ENCODE measurements at places on chromosomes 7 and 10.
A peak's percentile ranks its signal among the peaks of the same experiment; 100 is the strongest.

DNA sequence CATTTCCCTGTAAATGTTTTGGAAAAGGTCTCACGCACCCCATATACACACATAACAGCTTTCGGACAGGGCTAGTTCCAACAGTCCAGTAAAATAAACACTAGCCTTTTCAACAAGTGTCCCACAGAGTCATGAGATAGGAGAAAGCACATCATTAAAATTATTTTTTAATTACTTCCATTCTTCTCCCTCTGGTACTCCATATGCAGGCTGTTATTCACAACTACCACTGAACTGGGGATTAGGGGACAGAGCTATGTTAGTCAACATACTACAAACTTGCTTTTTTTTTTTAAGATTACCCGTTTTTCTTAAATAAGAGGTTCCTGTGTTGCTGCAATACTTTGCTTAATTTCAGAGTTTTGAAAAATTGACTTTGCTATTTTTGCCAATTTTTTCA, 576.6 kb upstream of the KCND2 start:
- no peak for DNase-seq

GRCh38 chr10:23051855-23052331, 43.5 kb upstream of the MSRB2 start:
- DNase-seq: peak; percentile 7

DNA sequence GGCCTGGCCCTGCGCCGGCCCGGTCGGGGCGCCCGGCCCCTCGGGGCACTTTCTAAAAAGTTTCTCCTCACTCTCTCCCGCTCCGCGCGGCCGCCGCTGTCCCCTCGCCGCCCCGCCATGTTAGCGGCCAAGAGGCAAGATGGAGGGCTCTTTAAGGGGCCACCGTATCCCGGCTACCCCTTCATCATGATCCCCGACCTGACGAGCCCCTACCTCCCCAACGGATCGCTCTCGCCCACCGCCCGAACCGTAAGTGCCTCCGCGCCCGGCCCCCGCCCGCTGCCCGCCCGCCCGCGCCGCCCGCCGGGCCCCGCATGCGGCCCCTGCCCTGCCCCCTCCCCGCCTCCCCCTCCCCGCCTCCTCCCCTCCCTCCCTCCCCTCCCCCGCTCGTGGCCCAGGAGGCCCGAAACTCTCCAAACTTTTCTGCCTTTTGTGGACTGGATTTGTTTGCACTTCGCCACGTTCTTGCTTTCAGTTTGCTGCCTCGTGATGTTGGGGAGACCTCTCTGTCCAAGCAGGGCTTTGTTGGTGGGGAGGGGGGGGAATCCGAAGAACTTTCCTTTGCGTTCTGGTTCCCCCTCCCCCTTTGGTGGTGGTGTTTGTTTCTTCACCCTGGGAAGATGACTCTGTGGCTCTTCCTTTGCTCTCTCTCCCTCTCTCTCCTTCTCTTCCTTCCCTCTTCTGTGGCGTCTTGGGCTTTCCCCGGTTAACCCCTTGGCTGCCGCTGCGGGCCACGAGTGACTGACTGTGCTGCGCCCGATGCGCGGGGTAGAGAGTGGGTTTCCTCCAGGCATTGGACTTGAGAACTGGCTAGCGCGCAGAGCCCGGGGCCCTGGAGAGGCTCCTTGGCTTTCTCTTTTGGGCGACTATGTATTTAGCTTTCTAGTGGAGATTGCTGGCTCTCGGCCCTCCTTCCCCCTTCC, 1.6 kb downstream of the TCF7L2 start:
- DNase-seq: peak; percentile 69

DNA sequence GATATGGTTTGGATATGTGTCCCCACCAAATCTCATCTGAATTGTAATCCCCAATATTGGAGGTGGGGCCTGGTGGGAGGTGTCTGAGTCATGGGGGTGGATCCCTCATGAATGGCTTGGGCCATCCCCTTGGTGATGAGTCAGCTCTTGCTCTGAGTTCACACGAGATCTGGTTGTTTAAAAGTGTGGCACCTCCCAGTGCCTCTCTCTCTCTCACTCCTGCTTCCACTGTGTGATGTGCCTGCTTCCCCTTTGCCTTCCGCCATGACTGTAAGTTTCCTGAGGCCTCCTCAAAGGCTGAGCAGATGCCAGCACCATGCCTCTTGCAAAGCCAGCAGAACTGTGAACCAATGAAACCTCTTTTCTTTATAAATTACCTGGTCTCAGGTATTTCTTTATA, 4.8 kb upstream of the GCK start:
- DNase-seq: peak; percentile 59

DNA sequence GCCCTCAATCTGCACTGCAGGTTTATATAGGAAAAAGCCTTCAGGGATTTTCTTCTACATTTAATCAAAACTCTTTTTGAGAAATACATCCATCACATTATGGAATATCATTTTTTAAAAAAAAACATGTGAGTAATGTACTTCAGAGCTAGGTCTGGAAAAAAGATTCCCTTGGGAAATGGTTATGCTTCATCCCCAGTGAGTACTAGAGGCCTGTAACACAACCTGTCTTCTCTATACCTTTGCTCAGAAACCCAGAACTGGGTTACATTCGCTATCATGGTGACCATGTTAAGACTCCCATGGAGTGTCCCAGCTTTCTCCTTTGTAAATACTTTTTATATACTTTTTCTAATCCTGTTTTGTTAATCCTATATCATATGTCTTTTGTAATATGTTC, 186.9 kb downstream of the LRRTM3 start:
- DNase-seq: no peak

DNA sequence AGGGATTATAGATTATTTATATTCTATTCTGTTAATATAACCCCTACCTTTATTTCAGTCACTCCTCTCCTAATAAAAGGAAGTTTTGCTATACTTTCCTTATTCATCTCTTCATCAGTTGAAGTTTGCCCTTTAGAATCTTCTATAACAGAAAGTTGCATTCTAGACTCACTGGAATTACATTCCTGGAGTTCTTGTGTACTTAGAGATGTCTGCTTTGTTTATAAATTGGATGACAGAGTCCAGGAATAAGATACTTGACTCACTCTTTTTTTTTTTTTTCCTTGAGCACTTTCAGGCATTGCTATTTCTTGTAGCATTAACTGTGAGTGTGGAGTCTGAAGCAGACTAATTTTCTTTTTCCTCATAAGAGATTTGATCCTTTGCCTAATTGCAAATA, 640.8 kb downstream of the XPNPEP1 start:
- DNase-seq: peak; percentile 4

DNA sequence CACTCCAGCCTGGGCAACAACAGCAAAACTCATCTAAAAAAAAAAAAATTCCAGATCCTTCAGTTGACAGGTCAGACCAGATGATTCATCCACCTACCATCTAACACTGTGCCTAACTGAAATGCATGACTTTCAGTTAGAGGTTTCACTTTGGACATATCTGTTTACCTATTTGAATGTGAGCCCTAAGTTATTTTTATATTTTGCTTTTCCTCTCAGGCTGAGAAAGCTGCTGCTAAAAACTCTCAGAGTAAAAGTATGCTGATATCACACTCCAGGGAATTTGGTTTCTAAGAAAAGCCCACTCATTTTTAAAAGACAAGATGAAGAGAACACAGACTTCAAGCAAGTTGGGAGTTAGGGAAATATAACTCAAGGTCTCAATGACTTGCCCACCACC, 126.0 kb downstream of the SGMS1 start:
- DNase-seq: peak; percentile 81

- DNase-seq: no peak
Observed at GRCh38 chr7:55177068-55177530, 158.3 kb downstream of the EGFR start.

- peak; percentile 87 for DNase-seq
Observed at GRCh38 chr10:127040756-127041155, 135.5 kb downstream of the DOCK1 start.

DNA sequence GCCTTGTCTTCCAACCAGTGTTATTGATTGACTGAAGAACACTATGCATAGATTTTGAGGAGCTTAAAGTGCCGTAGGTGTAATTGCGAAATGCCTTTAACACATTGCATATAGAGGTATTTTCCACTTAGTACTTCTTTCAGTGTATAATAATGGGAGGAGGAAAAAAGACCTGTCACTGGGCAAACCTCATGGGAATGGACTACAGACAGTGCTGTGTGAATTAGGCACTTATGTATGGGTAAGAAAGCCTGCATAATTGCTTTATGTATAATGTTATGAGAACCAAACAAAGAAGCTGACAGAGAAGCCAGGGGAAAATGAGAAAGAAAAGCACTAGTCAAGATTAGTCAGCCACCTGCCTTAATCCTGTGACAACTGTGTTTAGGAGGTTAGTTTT, 12.4 kb upstream of the SCRN1 start:
- DNase-seq: no peak

- DNase-seq: no peak
Observed at GRCh38 chr7:55509322-55509721, 63.0 kb downstream of the VOPP1 start.

DNA sequence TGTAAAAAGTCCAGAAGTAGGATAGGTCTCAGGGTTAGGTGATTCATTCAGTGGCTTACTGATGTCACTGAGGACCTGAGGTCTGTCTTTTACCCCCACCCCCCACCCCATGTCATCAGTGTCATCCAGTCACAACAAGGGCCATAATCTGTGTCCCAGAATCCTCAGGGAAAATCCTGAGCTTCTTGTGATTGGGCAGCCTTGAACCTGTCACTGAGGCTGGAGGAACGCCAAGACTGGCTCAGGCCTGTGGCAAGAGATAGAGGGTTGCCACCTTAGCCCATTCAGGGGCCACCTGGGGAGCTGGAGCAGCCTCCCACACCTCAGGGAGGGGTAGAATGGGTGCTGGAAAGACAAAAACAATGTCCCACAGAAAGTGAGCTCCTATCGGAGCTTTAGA, 29.7 kb downstream of the NUB1 start:
- no peak for DNase-seq

DNA sequence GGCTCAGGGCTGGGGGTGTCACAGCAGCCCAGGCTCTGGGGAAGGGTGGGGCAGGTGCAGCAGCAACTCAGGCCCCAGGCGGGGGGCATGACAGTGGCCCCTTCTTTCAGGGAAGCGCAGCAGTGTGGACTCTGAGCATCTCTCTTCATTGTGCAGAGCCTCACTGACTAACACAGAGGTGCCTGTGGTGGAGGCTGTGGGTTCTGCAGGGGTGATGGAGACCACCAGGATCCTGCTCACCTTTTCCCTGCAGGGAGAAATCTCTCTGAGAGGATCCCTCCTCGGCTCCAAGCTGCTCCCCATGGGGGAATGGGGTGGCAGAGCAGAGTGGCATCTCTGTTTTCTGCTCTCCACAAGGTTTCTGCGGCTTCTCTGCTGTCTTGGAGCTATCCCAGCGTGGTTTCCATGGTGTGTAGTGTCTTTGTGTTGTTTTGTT, 37.8 kb upstream of the SHH start:
- DNase-seq: no peak

GRCh38 chr7:124856299-124856888, 73.2 kb downstream of the POT1 start:
- peak; percentile 68 for DNase-seq

DNA sequence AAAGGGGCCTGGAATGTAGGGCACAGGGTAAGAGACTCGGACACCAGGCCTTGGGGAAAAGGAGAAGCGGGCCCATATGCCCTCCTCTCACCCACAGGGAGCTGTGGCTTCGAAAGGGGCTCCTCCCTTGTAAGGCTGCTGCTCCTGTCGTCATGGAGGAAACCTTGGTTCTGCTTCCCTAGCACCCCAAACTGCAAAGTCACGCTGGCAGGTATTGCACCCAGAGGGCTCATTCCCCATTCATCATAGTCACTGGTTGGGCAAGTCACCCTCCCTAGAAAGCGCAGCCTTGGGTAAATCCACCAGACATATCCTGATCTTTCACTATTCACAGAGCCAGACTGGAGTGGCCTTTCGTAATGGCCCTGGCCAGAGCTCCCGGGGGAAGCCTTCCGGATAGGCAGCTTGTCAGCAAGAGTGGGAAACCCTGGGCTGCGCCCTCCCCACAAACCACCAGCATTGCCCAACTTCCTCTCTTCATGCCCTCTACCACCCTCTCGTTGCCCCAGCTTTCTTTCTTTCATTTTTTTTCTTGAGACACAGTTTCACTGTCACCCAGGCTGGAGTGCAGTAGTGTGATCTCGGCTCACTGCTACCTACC, 121.0 kb downstream of the HIP1 start:
- DNase-seq: no peak

DNA sequence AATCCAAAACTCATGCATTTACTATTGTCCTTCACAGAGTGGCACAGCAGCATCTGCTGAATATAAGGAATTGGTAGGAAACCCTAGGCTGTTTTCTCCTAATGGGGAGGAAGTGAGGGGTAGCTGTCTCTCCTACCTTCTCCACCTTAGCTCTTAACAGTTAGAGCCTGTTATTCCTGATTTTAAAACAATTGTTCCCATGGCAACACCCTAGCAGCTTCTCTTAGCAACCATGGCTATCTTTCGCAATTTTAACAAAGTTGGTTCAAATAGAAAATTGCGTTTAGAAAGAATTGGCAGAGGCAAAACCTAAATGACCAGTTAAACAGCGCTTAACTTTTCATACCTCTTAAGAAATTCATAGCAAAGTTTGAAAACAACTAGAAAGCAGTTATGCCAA, 603.4 kb upstream of the AUTS2 start:
- no peak for DNase-seq

DNA sequence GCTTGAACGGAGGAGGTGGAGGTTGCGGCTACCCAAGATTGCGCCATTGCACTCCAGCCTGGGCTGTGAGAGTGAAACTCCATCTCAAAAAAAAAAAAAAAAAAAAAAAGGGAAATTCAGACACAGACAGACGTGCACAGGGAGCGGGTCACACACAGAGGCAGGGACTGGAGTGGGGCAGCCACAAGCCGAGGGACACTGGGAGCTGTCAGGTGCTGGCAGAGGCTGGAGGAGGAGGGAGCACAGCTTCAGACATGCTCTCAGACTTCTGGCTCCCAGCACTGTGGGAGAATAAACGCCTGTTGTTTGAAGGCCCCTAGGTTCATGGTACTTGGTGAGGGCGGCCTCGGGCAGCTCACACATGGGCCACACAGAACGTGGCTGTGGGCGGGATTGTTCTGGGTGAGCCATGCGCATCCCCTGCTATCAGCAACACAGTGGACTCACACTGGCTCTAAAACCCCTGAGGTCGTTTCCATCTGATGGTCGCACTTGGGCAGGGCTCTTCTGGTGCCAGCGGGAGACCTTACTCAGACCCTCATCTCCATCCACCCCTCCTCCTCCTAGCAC, 375.9 kb downstream of the DNAJB6 start:
- no peak for DNase-seq
